ENCODE measurements at places on chromosomes 6 and 20.

DNA sequence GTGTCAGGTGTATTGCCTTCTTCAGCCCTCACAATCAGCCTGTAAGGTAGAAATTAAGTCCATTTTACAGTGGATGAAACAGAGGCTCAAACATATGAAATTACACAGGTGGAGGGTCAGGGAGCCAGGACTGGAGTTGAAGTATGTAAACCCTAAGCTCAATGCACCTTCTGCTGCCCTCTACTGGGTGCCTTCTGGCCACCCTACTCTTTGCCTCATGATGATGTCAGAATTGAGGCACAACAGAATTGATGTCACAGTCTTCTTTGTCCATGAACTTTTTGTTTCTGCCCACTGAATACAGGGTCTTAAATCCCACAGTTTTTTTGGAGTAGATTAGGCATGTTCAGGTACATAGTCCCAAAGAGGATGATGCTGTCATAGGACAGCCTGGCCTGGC lies 400.8 kb upstream of the CHD6 start:
- no peak for DNase-seq

DNA sequence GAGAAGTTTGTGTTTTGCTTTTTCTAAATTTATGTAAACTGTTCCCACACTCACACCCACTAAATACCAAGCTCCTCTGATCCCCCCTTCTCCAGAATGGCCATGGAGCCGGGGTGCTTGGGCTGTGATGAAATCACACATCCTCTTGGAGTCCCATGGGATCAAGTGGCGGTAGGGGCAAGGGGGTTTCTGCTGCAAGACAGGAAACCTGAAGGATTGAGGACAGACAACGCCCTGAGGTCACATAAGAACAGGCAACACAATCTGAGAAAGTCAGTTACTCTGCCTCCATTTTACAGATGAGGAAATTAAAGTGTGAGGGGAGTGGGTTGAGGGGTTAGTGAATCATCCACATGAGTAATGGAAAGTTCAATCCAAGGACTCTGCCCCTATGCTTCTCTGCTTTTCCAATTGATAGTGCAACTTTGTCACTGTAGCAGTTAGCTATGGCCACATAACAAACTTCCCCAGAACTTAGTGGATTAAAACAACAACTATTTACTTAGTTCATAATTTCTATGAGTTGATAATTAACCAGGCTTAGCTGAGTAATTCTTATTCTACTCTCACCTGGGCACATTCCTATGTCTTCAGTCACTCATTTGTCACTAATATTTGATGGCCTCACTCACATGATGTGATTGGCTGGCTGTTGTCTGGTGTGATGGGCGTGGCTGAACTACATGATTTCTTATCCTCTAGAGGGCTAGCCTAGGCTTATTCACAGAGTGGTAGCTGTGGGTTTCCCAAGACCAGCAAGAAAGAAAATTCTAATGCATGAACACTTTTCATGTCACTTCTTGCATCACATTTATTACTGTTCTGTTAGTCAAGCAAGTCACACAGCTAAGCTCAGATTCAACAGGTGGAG lies 311.1 kb upstream of the RNF24 start:
- DNase-seq = no peak

- no peak for DNase-seq
Observed at GRCh38 chr6:52877168-52877567, 32.3 kb downstream of the GSTA3 start.

DNA sequence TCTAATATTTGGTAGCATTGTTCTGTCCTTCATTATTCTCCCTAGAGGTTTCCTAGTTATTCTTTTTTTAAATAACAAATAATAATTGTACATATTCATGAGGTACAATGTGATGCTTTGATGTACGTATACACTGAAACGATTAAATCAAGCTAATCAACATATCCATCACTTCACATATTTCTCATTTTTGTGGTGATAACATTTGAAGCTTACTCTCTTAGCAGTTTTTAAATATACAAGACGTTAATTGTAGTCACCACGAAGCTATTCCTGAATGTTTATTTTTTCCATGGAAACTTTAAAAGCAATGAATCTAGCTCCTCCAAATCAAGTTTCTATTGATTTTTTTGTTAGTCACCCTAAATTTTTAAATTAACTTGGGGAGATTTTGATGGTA lies 116.5 kb upstream of the PRND start:
- DNase-seq = no peak

DNA sequence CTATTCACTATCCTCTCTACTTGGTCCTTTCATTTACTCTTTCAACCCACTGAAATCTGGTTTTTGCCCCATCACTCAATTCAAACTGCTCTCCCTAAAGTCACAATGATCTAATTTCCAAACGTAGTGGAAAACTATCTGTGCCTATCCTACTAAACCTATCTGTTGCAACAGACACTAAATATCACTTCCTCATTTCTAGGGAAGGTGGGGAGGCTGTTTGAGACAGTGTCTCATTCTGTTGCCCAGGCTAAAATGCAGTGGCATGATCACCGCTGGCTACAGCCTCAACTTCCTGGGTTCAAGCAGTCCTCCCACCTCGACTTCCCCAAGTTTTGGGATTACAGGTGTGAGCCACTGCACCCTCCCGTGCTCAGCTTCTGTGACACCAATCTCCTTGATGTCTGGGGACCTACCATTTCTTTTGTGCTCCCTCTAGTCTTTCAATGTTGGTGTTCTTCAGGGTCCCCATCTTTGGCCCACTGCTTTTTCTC lies 8.8 kb downstream of the RANBP9 start:
- no peak for DNase-seq

- no peak for DNase-seq
Observed at GRCh38 chr6:45677381-45678284, 299.9 kb upstream of the SUPT3H start.

DNA sequence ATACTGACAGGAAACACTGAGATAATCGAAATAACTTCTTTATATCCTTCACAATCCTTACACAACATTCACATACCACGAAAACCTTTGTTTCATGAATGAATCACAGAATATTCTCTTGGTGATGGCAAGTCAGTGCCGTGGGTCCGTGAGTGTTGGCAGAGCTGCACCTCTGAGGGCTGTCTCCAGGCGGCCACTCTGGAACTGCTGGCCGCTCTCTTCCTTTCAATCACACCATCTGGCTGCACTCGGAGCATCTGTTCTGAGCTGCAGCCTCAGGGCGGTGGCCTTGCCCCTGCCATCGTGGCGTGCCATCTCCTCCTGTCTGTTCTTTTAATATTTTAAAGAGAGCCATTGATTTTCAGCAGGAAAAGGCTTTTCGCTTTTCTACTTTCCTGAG lies 129.4 kb upstream of the AFDN start:
- no peak for DNase-seq

- DNase-seq = no peak
Observed at GRCh38 chr20:33909331-33909921, 84.3 kb upstream of the RALY start.

- DNase-seq = no peak
Observed at GRCh38 chr20:38117635-38118034, 47.4 kb downstream of the TGM2 start.
